ENCODE measurements at places on chromosomes 13 and 19.

DNA sequence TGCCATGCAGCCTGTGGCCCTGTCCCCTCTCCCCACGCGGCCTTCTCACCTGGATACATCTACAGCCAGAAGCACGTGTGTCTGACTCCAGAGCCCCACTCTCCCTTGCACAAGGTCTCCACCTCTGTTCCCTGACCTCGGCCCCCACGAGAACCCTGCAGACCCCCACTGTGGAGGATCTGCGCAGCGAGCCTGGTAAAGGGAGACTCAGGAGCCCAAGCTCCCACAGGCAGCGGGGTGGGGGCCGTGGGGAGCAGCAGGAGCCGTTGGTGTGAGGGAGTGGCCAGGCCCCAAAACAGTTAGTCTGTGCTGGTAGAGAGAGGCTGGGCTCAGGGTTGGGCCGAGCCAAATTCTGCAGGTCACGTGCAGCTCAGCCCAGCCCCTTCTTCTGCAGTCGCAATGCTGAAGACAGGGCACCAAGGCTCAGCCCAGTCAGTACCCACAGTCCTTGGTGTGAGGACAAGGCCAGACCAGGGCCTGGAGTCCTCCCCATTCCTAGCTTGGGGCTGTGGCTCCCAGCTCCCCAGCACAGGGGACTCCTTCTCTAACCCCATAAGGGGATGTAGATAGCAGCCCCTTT lies 28.7 kb upstream of the SLC7A10 start:
- no peak for DNase-seq

GRCh38 chr13:49220856-49221589 lies 885 bp downstream of the MLNR start:
- DNase-seq: peak; percentile 37

GRCh38 chr19:22472180-22472637 lies 50.1 kb upstream of the ZNF98 start:
- DNase-seq: no peak

DNA sequence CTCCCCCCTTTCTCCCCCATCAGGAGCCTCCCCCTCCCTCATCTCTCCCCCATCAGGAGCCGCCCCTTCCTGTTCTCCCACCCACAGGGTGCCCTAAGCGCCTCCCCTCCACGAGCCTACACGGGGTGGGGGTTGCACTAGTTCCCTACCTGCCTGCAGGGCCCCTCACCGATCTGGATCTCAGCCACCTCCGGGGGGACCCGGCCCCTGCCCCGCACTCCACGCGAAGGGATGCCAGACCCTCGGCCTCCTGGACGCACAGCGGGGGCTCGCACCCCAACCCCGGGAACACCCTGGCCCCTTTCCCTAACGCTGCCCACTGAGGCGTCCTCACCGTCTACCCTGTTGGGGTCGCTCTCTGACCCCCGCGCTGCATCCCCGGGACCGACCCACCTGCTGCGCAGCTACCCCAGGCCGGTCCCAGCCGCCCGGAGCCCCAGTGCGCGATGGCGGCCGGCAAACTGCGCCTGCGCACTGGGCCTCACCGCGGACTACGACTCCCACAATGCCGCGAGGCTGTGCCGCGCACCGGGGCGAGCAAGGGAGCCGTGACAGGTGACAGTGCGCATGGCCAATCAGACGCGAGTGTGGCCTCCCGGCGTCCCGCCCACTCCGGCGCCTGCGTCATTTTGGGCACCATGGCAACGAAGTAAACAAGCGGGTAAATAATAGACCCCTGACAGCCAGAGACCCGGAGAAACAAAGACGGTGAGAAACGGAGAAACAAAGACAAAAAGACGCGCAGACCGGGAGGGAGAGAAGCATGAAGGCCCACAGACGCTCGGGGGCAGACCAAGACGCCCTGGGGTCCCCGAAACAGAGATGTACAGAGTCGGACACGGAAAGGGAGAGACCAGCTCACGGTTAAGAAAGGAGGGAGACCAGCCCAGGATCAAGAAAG lies at the start of gene ZSCAN18:
TSS of gene ZSCAN18 (minus strand) at position 451 of the 901 bp plus-strand sequence. CDS start 7,964 bp downstream, outside the sequence.
- DNase-seq: peak; percentile 96

- DNase-seq: no peak
These were observed 590.2 kb upstream of the SPRY2 start for GRCh38 chr13:80931118-80931517.

- DNase-seq: no peak
These were observed 101.2 kb downstream of the COL4A2 start for GRCh38 chr13:110408286-110408685.

DNA sequence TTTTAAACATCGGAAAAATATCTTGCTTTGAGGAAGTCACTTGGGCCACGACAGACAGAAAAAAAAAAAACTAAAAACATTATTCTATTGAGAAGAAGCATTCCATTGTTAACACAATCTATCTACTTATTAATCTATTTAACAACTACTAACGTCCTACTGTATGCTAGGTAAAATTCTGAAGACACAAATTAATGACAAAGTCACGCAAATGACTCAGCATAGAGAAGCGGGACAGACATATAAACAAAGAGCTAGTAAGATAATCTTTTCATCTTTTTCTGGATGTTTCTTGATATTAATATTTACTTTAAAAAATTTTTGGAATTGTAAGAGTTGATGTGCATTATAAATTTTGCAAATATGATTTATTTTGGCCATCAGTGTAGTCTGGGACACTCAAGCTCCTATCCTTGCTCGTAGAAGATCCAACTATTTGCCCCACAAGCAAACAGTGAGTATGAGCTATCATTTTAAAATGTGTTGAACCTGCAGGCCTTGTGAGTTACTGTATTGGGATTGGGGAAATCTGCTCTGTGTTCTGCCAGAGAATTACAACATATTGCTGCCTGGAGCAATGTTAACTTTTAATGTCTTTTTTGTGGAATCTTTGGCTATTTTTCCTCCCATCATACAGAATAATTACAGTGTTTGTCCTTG lies 109.1 kb downstream of the PCDH9 start:
- DNase-seq: no peak

DNA sequence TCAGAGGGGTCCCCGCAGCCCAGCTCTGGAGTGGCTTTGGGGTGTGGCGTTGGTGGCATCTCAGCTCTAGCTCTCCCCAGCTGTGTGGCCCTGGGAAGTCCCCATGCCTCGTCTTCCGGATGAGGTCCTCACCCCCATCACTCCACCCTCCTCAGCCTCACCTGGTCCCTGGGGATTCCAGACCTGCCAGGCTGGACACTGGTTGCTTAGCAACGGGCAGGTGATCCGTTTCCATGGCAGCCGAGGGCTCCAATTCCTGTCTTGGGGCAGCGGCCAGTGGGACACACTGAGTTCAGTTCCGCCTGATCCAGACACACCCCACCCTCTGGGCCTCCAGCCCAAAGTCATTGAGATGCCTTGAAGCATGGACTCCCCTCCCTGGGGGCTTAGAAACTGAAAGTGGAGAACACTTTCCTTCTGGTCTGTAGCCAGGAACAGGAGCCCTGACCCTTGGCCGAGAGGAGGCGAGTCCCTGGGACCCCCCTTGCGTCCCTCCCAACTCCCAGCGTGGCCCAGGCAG lies 7.7 kb upstream of the MISP start:
- DNase-seq: no peak

- no peak for DNase-seq
These were observed 18.8 kb upstream of the EDDM13 start for GRCh38 chr19:56253737-56254136.

- no peak for DNase-seq
These were observed 361.5 kb downstream of the OXGR1 start for GRCh38 chr13:96632536-96633320.

DNA sequence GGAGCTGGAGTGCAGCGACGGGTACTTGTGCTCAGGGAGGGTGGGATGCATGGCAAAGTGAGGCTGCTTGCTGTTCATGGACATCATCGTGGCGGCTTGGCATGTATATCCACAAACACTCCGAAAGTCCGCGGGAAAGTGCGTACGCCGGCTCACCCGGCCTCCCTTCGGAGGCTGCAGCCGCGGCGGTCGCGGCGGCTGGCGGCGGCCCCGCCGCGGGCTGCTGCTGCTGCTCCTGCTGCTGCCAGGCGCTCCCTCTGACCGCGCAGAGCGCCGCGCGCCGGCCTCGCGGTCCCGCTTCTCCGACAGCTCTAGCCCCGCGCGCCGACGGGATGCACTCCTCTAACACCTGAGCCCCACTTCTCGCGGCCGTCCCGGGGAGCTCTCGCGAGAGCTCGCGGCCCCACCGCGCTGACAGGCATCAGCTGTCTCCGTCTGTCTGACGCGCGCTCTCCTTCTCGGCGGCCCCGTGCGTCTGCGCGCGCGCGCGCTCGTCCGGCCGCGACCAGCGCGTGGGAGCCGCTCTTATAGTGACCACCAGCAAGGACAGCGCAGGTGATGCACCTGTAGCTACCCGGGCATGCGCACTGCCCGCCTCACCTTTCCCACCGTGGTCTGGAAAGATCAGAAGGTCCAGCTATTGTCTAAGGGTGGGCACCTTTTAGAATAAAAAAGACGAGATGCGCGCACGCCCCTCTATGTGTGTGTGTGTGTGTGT lies at the start of gene POU4F1:
TSS of gene POU4F1 (minus strand) at position 313 of the 718 bp plus-strand sequence. CDS start at position 87, 226 bp downstream.
- DNase-seq: peak; percentile 84

DNA sequence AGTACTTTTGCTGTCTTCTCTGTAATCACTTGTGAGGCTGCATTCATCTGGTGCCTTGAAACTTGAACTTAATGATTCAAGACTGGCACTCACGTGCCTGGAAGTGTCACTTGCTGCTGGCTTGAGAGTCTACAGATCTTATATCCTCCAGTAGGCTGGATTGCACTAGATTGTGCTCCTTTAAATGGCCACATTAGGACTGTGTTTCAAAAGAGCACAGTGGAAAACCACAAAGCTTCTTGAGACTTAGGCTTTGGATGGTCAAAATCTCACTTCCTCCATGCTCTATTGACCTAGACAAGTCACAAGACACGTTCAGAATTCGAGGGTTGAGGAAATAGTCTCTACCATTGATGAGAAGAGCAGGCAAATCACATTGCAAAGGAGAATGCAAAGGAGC lies 1278.8 kb upstream of the MIR17HG start:
- DNase-seq: no peak

DNA sequence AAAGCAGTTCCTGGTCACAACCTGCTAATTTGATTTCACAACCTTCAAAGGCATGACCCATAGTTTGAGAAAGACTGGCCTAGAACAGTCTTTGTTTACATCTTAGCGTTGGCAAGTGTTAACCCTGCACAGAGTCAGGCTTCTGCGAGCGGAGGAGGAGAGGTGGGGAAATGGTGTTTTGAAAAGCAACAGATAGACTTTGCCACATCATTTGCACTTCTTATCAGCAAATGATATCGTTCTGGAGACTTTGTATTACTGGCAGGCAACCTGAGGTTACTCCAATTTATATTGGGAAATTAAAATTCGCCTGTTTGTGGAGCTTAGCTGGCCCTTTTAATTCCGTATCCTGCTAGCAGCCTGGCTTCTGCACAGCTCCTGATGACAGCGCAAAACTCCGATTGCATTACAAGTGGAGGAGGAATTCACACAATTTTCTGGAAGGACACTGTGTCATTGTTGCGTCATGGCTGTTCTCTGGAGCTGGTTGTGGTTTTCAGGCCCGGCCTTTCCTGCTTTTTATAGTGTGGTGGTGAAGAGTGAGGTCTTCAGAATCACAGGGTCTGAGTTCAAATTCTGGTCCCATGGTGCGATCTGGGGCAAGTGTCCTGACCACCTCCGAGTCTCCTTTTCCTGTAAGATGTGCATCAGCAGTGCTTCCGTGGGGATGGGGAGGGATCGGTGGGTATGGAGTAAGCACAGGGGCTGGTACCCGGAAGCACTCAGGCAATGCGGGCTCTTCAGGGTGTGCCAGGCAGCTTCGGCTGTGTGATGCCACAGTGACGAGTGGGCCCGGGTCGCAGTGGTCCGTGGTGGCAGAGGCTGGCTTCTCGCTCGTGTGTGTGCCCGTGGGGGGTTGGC lies 49.1 kb upstream of the EHD2 start:
- DNase-seq: no peak

Measured in activated CD8-positive, alpha-beta memory T cell treated with anti-CD3 and anti-CD28 coated beads, Interleukin-2, amount 10 ng/mL, durations not matched to agents 7 days and 5 days (primary cell).